ENCODE measurements at places on chromosomes 12 and 14.

DNA sequence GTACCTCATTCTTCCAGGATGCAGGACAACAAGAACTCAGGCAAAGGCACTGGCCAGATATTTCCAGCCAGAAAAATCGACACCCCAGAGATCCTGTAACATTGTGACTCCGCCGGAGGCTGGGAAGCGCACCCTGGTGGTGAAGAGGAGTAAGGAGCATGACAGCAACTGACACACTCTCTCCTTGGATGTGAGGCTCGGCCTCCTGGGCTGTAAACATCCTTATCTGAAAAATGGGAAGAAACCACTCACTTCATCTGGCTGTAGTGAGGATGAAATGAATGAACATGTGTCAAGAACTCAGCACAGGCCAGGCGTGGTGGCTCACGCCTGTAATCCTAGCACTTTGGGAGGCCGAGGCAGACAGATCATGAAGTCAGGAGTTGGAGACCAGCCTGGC lies 27.5 kb downstream of the TCHP start:
- DNase-seq: no peak

DNA sequence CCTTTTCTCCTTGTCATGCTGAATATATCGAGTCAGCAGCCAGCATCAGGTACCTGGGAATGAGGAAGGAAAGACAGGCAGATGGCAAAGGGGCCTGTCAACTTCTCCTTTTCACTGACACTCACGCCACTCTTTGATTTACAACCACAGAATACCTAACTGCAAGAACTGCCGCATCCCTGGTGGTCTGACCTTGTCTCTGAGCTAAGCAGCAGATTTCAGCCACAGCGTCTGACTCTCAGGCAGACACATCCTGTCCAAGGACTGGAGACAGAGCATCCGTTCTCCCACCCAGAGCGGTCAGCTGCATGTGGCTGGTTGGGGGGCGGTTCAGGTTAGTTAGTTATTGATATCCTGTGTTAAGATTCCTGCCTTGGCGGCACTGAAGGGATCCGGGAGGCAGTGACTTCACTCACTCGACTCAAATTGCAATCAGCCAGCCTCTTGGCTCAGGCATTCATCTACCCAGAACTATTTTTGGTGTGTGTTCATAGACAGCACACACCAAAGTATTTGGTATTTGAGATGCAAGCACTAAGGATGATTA lies 11.2 kb upstream of the MAP1LC3B2 start:
- no peak for DNase-seq

- no peak for DNase-seq
Measured at GRCh38 chr14:73381380-73382013, 76.8 kb downstream of the NUMB start.

- no peak for DNase-seq
Measured at GRCh38 chr12:52789637-52790426, 6.1 kb downstream of the KRT3 start.

- no peak for DNase-seq
Measured at GRCh38 chr12:81692008-81692407, 67.1 kb downstream of the PPFIA2 start.

GRCh38 chr12:11780521-11781101 lies 131.1 kb downstream of the ETV6 start:
- DNase-seq: no peak

DNA sequence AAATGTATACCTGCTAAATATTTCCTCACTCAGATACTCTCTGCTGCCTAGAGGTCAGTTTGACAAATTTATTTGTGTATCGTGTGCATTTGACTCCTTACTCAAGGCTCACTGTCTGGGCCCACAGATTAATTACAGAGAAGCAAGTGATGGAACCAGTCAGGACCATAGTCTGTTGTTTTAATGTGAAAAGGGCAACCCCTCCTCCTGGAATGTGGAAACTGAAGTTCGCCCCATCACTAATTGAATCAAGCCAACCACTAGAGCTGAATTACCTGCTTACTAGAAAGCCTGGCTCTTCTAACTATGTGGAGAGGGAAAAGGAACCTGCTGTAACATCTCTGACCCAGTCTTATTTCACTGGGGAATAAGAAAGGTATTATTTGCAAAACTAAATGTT lies 199.9 kb upstream of the KRR1 start:
- DNase-seq: no peak

GRCh38 chr14:102258136-102258535 lies 46.8 kb downstream of the MOK start:
- DNase-seq: no peak

- DNase-seq: no peak
Measured at GRCh38 chr12:52195065-52195730, 3.4 kb upstream of the KRT80 start.

DNA sequence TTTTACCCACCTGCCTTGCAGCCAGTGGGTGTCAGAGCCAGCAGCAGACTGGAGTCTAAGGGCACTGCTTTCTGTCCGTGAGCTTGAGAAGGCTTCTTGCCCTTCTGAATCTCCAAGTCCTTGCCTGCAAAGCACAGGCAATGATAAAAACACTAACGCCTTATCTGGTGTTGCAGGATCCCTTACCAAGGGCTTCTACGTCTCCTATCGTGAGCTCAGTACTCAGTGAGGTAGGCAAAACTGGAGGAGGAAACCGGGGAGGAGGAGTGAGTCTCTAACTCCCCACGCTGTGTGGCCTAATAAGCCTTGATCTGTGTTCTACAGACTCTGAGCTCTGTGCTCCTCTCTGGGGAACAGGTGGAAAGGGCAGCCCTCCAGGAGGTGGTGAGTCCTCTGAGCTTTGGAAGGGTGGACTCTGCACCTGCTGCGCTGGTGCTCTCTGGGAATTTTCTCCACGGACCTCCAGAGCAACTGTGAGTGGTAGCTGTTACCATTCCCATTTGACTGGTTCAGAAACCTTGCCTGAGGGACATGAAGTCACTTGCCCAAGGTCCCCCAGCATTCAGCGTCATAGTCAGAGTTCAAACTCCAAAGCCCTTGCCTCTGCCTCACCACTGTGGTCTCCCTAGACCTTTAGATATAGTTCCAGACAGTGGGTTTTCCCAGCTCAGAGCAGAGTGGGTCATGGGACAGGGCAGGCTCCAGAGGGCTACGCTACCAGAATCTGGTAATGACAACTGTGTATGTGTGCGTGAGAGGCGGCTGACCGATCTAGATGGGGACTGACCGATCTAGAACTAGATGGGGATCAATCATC lies 7.0 kb upstream of the MARK3 start:
- no peak for DNase-seq

- DNase-seq: no peak
Measured at GRCh38 chr12:90757957-90758356, 197.0 kb downstream of the CCER1 start.

GRCh38 chr12:84069699-84070098 lies 842.9 kb downstream of the SLC6A15 start:
- DNase-seq: no peak

- DNase-seq: no peak
Measured at GRCh38 chr12:49413010-49413409, 45.7 kb downstream of the SPATS2 start.

DNA sequence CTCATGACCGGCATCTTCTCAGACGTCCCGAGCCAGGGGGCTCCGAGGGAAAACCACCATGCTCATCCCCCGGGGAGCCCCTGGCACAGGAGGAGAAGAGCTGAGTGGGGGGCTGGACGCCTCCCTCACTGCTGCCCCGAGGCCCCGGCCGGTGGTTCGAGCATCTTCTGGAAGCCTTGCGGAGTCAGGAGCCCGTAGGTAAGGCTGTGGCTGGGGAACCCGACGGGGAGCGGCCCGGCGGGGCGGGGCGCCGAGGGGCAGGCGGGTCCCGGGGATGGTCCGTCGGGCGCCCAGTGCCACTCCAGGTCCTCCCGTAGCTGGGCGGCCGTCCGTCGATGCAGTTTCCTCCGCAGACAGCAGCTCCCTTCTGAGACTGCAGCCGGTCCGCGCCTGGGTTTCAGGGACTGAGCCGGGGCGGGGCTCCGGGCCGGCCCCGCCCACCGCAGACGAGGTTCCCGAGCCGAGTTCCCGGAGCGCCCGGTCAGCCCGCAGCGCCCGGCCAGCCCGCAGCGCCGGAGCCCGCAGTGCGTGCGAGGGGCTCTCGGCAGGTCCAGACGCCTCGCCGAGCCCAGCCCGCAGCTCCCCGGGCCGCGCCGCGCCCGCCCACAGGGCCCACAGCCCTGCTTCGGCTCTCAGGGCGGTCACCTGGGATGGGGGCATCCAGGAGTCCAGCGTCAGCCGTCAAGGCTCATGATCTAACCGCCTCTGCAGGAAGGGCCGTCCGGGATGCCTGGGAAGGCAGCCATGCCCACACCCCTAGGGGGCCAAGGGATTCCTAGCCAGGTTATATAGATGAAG lies at the start of gene PGF:
TSS of gene PGF (minus strand) at position 369 of the 798 bp plus-strand sequence. CDS start at position 14, 355 bp downstream.
- no peak for DNase-seq

DNA sequence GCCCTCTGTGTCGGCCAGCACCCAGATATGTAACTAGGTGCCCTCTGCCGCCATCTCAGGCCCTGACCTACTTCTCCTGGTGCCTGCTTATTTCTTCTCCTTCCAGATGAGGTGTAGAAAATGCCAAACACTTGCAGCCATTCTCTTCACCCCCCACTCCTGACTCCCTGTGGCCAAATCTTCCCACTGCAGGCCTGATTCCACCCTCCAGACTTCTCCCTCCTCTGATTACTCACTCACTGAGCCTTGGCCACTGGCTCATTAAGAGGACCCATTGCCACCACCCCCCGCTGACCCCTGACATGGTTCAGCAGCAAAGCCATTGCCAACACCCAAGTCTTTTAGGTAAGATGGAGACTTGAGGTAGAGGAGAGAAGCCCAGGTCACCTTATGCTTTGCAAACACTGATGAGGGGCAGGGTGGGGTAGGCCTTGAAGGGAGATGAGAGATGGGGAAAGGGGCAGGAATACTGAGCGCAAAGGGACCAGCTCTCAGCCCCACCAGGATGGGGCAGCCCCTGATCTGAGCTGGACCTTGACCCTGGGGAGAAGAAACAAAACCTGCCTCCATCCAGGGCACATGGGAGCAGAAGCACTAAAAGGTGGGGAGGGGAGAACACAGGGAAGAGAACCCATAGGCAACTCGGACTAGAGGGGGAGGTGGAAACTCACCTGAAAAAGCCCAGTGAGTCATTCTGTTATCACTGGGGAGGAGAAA lies 25.1 kb upstream of the ANO2 start:
- DNase-seq: no peak
